Stimulated activated CD4-positive, alpha-beta T cell treated with anti-CD3 and anti-CD28 coated beads, Interleukin-2, amount 100 ng/mL, for 4 hours (primary cell): ENCODE measurements at places on chromosomes 6 and 20.

DNA sequence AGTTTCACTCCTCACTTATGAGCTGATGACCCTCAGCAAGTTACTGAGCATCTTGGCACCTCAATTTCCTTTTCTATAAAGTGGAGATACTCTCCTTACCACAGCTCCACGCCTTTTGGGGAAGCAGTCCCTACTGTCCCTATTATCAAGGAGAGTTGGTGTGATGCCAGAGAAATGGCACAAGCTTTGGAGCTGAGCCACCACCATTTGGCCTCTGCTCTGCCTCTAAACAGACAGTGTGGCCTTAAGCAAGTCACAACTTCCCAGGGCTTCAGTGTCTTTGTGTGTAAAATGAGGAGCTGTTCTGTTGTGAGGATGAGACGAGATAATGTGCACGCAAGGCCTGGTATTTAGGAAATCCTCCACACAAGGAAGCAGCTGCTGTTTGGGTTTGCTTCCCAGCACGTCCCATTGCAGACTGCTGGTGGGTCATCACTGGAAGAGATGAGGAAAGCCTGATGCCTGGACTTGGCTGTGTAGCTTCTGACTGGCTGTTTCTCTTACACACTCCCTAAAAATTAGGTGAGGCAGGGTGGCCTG lies 18.5 kb downstream of the NSFL1C start:
- no peak for DNase-seq

DNA sequence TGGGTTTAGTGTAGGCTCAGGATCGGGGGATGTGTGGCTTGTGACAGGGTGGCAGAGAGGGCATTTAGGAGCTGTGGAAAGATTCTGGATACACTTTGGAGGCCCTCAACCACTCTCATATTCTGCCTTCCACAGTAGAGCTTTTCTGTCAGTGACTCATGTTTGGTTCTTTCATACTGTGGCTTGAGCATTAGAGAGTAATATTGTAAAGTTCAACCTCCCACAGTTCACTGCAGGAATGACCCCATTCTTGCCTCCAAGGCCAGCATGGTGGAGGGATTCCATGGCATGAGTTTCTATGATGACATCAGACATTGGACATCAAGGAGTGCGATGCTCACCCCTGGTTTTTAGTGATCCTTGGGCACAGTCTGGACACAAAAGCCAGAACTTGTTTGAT lies 50.9 kb downstream of the DTD1 start:
- no peak for DNase-seq

DNA sequence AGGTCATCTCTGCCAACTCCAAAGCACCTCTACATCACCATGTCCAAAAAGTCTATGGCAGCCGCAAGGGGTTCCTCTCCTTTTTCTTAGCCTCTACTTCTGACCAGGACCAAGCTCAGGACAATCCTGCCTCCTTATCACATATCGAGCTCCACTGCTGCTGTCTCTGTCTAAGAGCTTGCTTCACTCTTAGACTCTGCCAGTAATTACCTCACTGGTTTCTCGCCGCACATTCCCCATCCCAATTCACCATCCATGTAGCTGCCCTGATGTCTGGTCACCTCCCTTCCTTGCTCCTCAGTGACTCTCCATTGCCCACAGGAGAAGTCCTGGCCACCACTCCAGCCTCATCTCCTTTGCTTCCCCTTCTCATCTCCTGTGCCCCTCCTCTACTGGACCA lies 24.1 kb upstream of the PI16 start:
- DNase-seq = no peak

GRCh38 chr20:59258221-59258621 lies 42.2 kb upstream of the EDN3 start:
- no peak for DNase-seq

- no peak for DNase-seq
These were observed 20.7 kb upstream of the AIG1 start for GRCh38 chr6:143040018-143040417.

DNA sequence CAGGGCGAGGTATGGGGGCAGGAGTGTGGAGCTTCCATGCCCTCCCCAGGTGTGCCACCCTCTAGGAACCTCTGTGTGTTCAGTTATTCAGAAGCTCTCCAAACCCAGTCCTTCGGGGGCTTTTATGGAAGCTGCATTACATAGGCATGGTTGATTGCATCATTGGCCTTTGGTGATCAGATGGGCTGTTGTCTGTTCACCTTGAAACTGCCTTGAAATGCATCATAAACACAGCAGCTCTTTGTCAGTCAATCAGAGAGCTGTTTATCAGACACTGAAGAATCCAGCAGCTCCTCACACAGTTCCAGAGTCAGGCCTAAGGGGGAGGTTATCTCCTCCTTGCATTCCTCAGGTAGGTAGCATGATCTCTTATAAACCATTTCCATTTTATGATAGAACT lies 62.4 kb downstream of the E2F3 start:
- no peak for DNase-seq

GRCh38 chr6:32971242-32971580 lies 2.8 kb downstream of the BRD2 start:
- no peak for DNase-seq

GRCh38 chr20:4814696-4815252 lies 93.1 kb downstream of the PRND start:
- DNase-seq = peak; percentile 74

GRCh38 chr20:44997668-44998067 lies 31.4 kb downstream of the STK4 start:
- DNase-seq = no peak

DNA sequence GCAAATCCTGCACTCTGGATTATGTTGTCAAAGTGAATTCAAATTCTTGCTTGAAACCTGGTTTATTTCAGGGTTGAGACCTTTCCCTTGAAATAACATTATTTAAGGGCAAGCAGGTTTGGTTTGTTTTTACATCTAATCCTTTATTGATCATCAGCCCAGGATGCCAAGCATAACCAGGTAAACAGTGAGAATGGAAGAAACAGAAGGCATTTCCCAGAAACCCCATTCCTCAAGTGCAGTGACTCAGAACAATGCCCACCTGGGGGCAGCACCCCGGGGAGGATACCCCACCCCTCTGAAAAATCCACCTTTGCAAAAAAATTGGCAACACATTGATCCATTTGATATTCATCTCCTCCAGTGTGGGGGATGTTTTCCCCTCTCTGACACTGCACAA lies 32.5 kb downstream of the POFUT1 start:
- DNase-seq = no peak

GRCh38 chr6:56643379-56644089 lies 845 bp upstream of the DST start:
- DNase-seq = no peak

- peak; percentile 64 for DNase-seq
These were observed 67.3 kb downstream of the PREX1 start for GRCh38 chr20:48760403-48760983.

DNA sequence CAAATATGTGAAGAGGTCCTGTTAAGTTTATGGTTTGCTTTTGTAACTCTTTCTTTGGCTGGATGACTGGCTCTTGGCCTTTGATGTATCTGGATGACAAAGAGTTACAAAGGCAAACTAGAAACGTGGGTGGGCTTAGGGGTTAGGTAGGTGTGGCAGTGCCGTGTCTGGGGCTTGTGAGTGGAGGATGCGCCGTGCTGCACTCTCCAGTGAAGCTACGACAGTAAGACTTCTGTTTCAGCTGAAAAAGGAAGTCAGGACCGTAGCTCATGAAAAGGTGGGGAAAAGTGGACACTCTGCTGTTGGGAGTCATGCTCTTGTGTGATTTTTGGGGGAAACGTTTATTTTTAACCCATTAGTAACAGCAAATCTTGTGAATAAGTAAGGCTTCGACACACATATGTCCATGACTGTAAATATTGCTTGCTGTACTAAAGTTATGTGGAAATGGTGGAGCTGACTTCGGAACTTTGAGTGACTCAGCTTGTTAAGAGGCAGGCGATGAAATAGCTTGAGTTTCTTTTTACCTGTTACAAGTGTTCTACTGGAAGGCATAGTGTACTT lies 45.6 kb downstream of the DUSP22 start:
- DNase-seq = peak; percentile 24

DNA sequence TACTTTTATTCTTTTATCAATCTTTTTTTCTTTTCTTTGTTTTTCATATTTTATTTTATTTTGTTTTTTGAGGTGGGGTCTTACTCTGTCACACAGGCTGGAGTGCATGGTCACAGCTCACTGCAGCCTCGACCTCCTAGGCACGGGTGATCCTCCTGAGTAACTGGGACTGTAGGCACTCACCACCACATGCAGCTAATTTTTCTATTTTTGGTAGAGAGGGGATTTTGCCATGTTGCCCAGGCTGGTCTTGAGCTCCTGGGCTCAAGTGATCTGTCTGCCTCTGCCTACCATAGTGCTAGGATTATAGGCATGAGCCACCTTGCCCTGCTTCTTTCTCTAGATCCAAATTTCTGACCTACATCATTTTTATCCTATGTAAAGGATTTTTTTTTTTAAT lies 153.2 kb downstream of the CDKAL1 start:
- no peak for DNase-seq
